ENCODE measurements at places on chromosomes 7 and 10.
A peak's percentile ranks its signal among the peaks of the same experiment; 100 is the strongest.

DNA sequence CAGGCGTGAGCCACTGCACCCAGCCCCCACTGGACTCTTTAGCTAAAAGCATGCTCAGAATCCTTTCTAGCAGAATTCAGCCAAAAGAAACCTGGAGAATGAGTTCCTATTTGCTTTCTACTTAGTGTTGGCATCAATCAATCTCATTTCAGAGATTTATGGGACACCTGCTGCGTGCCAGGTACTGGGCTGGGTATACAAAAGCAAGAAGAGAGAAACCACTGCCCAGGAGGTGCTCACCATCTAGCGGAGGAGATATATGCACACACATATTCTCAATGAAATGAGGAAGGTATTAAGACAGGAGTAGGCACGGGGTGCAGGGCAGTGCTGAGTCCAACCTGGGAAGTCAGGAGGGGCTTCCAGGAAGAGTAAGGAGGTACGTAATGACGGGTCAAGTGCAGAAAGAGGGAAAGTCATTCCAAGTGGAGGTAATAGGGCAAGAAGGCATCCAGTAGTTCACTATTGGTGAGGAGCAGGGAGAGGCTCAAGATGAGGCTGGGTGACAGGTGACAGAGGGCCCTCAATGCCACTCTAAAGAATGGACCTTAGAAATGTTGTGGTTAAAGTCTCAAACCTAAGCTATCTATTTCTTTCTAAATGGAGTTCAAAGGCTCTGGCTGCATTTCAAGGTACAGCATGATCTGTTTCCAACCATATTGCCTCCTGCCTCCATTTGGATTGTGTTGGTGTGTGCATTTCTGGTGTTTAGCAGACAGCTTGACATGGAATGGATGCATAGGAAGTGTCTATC lies 22.1 kb downstream of the ABLIM1 start:
- no peak for DNase-seq

DNA sequence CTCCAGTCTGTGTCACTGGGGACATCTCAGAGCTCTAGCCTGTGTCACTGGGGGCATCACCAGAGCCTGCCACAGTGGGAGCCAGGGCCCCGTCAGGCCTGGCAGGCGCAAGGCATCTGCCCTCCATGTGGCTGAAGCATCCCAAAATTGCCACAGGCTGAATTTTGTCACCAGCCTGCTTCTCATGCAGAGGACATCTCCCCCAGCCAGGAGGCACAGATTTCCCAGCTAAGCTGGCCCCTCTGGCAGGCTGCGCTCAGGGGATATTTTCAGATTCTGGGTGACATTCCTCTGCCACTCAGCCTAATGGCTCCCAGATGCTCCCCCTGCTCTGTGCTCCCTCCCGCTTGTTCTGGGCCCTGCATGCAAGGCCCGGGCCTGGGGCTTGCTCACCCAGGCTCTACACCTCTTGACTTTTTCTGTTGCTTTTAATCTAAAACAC lies 64.6 kb downstream of the COL13A1 start:
- no peak for DNase-seq

- peak; percentile 9 for DNase-seq
Observed at GRCh38 chr7:17130281-17131059, 168.0 kb upstream of the AHR start.

- DNase-seq: no peak
Observed at GRCh38 chr10:117226813-117227451, 14.0 kb upstream of the SLC18A2 start.

GRCh38 chr10:50417886-50418830 lies 166.8 kb upstream of the ASAH2 start:
- DNase-seq: peak; percentile 69

GRCh38 chr10:98861962-98862361 lies 373.7 kb downstream of the HPSE2 start:
- no peak for DNase-seq

- no peak for DNase-seq
Observed at GRCh38 chr7:98163269-98163668, 48.0 kb upstream of the BHLHA15 start.

GRCh38 chr7:128738570-128739047 lies 550 bp upstream of the CALU start:
- no peak for DNase-seq

DNA sequence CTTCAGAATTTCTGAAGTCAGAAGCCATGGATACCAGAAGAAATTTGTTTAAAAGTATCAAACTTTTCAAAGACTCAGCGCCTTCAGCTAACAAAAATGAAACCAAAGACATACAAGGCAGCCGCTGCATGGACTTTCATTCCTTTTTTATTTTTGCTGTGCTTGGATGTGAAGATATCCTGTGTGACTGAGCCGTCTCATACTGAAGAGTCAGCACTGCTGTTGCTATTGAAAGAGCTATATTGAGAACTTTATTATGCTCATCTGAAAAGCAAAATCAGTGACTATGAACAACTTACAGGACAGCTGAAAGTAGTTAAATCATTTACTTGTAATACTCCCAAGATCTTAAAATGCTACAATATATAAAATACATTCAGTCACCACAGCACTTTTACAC lies 809.2 kb downstream of the NXPH1 start:
- no peak for DNase-seq

- DNase-seq: peak; percentile 67
Observed at GRCh38 chr7:130356121-130356875, 11.7 kb downstream of the CPA5 start.

DNA sequence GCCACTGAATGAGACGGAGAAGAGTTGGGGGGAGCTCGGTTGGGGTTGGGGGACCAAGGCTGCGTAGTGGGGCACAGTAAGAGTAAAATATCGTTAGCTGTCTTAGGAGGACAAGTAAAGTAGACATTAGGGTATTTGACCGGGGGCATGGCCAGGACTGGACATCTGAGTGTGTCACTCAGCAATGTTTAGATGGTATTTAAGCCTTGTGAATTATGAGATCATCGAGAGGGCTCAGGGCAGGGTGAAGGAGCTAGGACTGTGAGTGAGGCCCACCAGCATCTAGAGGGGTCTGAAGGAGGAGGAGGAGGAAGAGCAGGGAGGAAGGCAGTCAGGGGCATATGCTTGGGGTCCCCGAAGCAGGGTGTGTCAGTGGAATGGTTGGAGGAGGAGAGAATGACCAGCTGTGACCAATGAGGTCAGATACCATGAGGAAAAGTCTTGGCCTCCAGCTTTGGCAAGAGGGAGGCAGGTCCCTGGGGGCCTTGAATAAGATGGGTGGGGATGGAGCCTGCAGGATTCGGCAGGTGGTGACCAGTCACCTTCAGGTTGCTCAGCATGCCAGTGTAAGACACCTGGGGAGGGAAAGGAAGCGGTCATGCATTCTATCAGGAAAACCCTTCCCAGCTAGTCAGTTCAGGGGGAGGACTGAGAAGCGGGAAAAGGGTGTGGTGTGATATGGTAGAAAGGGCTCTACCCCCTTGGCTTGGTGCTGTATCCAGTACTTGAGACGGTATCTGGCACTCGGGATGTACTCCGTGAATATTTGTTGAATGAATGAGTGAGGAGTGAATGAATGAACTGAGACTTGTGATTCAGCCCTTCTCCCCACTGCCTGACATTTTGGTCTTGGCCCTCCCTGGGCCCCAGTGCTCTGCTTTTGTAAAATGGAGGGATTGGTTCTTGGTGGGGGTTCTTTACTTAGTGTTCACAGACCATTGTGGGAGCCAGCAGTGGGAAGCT lies 34.8 kb upstream of the SH2D4B start:
- no peak for DNase-seq

GRCh38 chr10:93152136-93152535 lies 78.4 kb downstream of the CYP26A1 start:
- no peak for DNase-seq

DNA sequence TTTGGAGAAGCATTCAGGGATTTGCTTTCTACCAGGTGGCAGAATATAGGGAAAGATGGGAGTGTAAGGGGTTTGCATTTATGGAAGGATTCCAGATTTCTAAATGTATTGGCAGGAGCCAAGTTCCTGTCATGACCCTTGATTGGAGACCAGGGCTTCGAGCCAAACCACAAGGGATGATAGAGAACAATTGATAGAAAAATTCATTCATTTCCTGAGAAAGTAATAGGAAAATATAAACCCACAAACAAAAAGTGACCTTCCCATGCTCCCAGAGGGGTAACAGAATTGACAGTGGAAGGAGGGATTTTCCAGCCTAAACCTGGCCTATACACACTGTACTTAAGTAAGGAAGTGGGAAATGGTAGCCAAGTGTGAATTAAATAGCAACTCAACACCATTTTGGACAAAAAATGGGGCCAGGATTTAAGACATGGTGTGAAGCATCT lies 22.4 kb upstream of the IFIT2 start:
- no peak for DNase-seq

DNA sequence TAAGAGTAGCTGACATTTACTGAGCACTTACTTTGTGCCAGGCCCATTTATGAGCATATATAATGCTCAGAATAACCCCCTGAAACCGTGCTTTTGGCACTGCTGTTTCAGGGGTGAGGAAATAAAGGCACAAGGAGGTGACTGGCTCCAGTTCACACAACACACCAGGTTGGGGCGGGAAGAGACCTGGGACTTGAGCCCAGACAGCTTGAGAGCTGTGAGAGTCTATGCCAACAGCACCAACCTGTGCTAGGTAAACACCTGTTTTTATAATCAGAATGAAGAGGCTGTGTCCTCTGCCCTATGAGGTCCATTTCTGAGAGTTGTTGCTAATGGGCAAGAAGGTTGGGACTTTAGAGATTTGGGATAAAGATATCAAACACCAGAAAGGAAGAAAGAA lies 8.8 kb upstream of the AZGP1 start:
- DNase-seq: no peak

GRCh38 chr7:142231716-142232115 lies 26.1 kb downstream of the PRSS58 start:
- peak; percentile 45 for DNase-seq

GRCh38 chr7:134827889-134828288 lies 48.5 kb downstream of the CALD1 start:
- no peak for DNase-seq

DNA sequence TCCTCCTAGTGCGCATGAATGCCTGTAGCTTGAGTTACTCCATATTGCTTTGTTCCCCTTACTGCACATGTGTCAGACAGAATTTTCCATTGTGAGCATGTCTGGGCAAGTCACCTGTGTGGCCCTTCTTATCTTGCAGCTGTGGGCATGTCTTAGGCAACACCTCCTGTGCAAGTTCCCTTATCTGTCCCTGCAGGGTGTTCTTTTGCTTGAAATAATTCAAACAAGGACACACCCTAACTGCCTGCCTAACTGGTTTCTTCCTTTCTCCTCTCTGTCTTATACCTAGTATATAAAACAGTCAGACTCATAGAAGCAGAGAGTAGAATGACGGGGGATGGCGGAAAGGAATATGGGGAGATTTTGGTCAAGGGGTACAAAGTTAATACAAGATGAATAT lies 421.1 kb upstream of the SORCS1 start:
- DNase-seq: no peak

DNA sequence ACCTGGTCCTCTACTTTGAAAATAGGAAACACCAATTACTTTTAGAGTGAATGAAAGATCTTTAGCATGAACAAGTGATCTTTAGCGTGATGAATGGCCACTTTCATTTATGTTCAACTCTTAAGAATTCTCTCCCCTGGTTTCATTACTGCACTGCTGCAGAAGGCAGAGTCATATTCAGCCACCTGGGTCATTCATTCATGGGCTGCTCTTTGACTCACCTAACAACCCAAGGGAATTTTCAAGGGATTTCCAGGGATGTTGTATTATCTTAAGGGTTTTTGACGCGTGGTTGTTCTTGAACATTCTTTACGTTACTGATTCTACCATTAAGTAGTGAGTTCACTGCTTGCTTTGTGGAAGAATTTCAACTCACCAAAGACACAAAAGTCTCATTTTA lies 87.3 kb upstream of the STK17A start:
- DNase-seq: no peak

GRCh38 chr7:112159351-112159750 lies 46.8 kb downstream of the DOCK4 start:
- DNase-seq: no peak

DNA sequence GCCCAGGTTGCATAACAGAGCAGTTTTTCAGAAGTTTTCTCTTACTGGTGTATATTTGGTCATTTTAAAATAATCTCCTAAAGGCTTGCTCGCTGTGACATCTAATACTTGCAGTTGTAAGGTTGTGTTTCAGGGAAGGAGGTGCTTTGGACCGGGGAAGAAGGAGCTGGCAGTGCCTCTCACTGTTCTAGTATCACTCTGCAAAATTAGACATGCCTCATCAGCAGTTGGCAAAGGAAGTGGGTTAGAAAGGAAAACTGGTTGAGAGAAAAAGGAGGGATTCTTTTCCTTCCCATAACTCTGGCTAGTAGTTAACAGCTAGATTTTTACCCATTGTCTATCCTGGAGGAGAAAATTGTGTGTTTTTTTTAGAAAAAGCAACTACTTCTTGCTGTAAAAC lies 34.8 kb downstream of the CUL1 start:
- no peak for DNase-seq

DNA sequence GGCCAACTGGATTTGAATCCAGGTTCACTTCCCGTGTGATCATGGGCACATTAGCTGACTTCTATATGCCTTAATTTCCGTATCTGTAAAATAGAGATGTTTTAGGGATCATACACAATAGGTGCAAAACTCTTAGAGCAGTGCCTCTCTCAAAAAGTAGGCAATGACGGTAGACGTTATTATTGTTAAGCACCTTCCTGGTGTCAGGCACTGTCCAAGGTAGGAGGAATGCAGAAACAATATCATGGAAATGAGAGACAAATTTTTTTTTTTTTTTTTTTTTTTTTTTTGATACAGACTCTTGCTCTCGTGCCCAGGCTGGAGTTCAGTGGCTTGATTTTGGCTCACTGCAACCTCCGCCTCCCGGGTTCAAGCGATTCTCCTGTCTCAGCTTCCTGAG lies 8.1 kb downstream of the TMEM248 start:
- DNase-seq: no peak

GRCh38 chr10:78981257-78981969 lies 87.4 kb upstream of the ZMIZ1 start:
- DNase-seq: no peak

- DNase-seq: no peak
Observed at GRCh38 chr10:12465385-12466136, 116.2 kb downstream of the CAMK1D start.

- DNase-seq: no peak
Observed at GRCh38 chr10:71266147-71266917, 52.7 kb upstream of the SLC29A3 start.

DNA sequence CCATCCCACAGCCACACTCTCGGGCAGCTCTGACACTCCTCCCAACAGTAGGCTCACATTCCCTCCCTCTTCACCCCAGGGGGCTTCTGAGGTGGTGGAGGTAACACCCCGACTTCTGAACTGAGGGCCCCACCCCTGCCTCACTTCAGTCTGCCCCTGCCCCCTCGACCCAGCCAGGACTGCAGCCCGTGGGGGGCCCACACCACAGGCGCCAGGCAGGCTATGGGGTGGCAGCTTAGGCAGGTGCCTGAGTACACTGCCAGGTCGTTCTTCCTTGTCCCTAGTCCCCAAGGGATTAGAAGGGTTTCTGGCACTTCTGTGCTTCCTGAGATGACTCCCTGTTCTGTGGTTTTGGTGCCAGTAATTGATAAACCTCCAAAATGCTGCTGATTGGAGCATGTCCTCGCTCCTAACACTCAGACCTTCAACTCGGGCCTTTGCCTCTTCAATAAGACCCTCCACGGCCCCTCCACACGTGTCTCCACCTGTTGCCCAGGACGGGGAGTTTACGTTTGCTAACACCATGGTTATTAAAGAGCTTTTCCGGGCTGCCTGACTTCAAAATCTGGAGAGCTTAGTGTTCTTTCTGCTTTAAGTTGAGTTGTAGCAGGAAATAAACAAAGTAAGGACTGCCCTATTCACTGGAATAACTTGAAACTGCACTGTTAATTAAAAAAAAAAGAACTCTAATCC lies 23.8 kb upstream of the LARP4B start:
- no peak for DNase-seq

Data from nephron progenitor cell (in vitro differentiated cells).